Activated CD4-positive, alpha-beta memory T cell treated with anti-CD3 and anti-CD28 coated beads, Interleukin-2, amount 10 ng/mL, durations not matched to agents 7 days and 5 days (primary cell): ENCODE measurements at places on chromosomes 1 and 21. TPM values are rescaled to one million over a fixed set of nuclear protein-coding genes. Genes with fewer than 3 reads are reported as not detected.

The RAB3B gene
- total RNA-seq = 0.03 TPM

DNA sequence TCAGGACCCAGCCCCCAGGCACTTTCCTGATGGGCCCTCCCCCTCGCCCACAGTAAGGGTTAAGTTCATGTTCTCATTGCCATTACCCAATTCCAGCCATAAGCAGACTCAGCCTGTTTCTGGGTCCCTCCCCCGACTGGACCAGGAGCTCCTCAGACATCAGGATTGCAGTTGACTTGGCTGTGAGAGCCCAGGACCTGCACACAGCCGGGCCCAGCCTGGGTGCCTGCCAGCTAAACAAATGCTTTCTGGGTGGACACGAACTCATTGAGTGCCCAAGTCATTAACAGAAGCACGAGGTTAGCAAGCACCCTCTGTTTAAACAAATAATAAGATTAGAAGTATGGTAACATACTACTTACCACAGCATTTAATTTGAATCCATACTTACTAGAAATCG is 147.9 kb upstream of the POU3F1 start:
- peaks cover 30% of the 10 kb centered on the region for H3K27me3 ChIP-seq
- H3K27ac ChIP-seq = no peak overlapping the region
- H3K4me1 ChIP-seq = no peaks in the 10 kb centered on the region
- no peak overlapping the region for H3K4me3 ChIP-seq
- no peaks in the 10 kb centered on the region for H3K36me3 ChIP-seq

DNA sequence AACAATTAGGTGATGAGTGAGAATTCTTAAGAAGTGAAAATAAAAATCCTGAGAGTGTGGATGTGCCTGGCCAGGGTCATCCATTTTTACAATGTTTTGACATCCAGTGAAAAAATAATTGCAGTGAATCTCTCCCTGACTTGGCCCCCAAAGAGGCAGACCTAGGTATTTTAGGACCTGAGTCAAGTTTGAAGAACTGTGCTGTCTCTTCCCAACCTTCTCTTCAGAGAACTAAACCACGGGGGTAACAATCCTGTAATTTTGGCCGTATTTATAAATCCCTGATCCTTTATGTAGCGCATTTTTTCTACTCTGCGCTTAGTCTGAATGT is 43.3 kb upstream of the PPP2R5A start:
- H3K4me1 ChIP-seq = peaks cover 25% of the 10 kb centered on the region
- no peak for DNase-seq
- H3K4me3 ChIP-seq = no peak overlapping the region
- H3K36me3 ChIP-seq = peaks cover 3% of the 10 kb centered on the region
- H3K27me3 ChIP-seq = peaks cover 1% of the 10 kb centered on the region
- H3K27ac ChIP-seq = peak overlapping the region; percentile 65

DNA sequence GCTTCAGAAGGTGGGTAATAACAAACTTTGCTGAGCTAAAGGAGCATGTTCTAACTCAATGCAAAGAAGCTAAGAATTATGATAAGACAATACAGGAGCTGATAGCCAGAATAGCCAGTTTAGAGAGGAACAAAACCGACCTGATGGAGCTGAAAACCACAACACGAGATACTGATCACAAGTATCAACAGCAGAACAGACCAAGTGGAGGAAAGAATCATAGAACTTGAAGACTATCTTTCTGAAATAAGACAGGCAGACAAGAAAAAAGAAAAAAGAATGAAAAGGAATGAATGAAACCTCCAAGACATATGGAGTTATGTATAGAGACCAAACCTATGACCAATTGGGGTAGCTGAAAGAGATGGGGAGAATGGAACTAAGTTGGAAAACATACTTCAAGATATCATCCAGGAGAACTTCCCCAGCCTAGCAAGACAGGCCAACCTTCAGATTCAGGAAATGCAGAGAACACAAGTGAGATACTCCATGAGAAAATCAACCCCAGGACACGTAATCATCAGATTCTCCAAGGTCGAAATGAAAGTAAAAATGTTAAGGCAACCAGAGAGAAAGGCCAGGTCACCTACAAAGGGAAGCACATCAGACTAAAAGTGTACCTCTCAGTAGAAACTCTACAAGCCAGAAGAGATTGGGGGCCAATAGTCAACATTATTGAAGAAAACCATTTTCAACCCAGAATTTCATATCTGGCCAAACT is 20.5 kb downstream of the CD84 start:
- DNase-seq = no peak
- H3K36me3 ChIP-seq = peaks cover 55% of the 10 kb centered on the region
- peaks cover 56% of the 10 kb centered on the region for H3K4me1 ChIP-seq

- H3K4me1 ChIP-seq = peaks cover 7% of the 10 kb centered on the region
- no peaks in the 10 kb centered on the region for H3K27me3 ChIP-seq
- no peak overlapping the region for H3K4me3 ChIP-seq
- peaks cover 11% of the 10 kb centered on the region for H3K36me3 ChIP-seq
- no peak overlapping the region for H3K27ac ChIP-seq
- no peak for DNase-seq
These were observed 43.1 kb downstream of the PKN2 start for GRCh38 chr1:88727205-88727604.

- no peaks in the 10 kb centered on the region for H3K36me3 ChIP-seq
- peaks cover 2% of the 10 kb centered on the region for H3K27me3 ChIP-seq
- H3K4me1 ChIP-seq = no peaks in the 10 kb centered on the region
- DNase-seq = no peak
- no peak overlapping the region for H3K27ac ChIP-seq
These were observed 75.8 kb downstream of the PGBD5 start for GRCh38 chr1:230350208-230350921.

- peak; percentile 49 for DNase-seq
- H3K36me3 ChIP-seq = peaks cover 7% of the 10 kb centered on the region
- peak overlapping the region; percentile 27 for H3K27ac ChIP-seq
- H3K4me3 ChIP-seq = no peak overlapping the region
- no peaks in the 10 kb centered on the region for H3K27me3 ChIP-seq
These were observed 2.0 kb upstream of the RABGAP1L start for GRCh38 chr1:174157157-174157806.

- no peak overlapping the region for H3K27ac ChIP-seq
- no peak for DNase-seq
- peaks cover 2% of the 10 kb centered on the region for H3K4me1 ChIP-seq
These were observed 84.0 kb downstream of the FOXJ3 start for GRCh38 chr1:42251042-42251441.
